Activated CD8-positive, alpha-beta memory T cell treated with anti-CD3 and anti-CD28 coated beads, Interleukin-2, amount 50 U/mL, for 4 hours (primary cell): ENCODE measurements at places on chromosomes 5 and 9.

- no peak for DNase-seq
These were observed 38.6 kb upstream of the GARNL3 start for GRCh38 chr9:127225801-127226625.

DNA sequence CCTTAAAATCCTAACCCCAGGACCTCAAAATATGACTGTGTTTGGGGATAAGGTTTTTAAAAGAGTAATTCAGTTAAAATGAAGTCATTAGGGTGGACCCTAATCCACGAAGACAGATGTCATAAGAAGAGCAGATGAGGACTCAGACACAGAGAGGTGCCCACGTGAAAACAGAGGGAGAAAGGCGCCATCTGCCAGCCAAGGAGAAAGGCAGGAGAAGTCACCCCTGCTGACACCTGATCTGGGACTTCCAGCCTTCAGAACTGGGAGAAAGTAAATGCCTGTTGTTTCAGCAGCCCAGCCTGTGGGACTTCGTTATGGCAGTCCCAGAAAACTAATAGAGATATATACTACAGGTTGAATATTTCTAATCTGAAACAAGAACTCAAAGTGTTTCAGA, 67.4 kb downstream of the ROR2 start:
- DNase-seq, result no peak

DNA sequence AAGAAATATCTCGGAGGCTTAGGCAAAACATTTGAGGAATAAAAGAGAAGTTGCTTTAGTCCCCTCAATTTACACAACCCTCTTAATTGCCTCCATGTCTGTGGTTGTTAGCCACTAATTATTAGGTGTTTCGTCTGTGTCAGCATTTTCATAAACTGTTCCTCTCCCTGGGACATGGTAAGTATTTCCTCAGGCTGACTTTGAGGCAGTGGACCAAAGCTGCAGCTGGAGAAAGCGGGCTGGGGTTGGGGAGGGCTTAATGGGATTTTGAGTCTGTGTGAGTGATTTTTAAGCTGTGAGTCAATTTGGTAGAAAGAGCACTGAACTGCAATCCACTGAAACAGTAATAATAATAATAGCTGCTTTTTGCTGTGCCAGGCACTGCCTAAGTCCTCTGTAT, 13.0 kb upstream of the TTC1 start:
- no peak for DNase-seq

GRCh38 chr5:39262981-39263380, 43.6 kb upstream of the FYB1 start:
- DNase-seq, result no peak

- DNase-seq, result no peak
These were observed 112.5 kb downstream of the HAPLN1 start for GRCh38 chr5:83608122-83608521.

DNA sequence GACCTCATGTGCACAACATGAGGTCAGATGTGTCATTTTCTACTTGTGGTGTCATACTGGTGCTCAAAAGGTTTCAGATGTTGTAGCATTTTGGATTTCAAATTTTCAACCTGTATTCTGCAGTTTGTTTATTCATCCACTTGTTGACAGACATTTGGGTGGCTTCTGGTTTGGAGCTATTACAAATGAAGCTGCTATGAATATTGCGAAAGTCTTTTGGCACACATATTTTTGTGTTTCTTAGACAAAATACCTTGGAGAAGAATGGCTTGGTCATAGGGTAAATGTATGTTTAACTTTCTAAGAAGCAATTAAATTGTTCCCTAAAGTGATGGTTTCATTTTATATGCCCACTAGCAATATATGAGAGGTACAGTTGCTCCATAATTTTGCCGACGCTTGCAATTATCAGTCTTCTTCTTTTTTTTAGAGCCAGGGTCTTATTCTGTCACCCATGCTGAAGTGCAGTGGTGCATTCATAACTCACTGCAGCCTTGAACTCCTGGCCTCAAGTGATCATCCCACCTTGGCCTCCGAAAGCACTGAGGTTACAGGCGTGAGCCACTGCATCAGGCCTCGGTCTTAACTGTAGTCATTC, 70.7 kb upstream of the TRPC7 start:
- DNase-seq, result no peak

DNA sequence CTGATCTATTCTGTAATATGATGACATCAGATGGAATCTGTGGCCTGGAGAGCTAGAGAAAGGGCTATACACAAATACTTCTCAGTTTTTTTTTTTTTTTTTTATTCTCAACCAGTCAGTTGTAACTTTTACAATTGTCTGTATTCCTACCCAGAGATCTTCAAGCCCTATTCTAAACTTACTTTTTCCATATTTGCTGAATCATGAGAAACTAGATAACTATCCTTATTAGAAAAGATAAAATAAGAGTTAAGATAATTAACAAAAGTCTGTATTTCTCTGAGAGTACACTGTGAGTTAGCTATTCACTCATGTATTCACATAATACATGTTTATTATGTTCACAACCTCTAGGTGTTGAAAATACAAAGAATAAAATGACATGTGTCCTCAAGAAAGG, 1575.9 kb downstream of the EFNA5 start:
- DNase-seq, result no peak

- no peak for DNase-seq
These were observed 21.5 kb downstream of the SECISBP2 start for GRCh38 chr9:89339807-89340206.

DNA sequence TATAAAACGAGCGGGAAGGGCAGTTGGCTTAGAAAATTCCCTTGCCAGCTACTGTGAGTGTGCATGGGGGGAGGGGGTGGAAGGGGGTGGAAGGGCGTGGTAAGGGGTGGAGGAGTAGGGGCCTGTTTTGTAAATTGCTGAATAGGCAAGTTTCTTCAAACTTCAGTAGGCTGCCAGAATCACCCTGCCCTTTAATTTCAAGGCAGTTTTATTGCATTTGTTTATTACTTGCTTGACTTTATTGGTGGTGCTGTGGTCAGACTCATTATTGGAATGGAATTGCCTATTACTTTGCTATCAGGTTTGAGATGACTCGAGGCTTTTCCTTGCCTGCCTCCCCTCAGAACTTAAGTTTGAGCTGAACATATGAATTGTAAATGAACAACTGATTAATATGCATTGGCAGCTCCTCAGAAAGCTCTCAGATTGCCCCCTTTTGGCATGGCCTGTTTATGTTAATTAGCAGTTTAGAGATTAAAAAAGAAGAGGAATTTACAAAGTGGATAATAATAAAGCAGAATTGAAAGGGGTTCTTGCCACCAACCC, 76.0 kb downstream of the SEMA6A start:
- no peak for DNase-seq

GRCh38 chr5:173859408-173860159, 28.6 kb upstream of the CPEB4 start:
- no peak for DNase-seq

DNA sequence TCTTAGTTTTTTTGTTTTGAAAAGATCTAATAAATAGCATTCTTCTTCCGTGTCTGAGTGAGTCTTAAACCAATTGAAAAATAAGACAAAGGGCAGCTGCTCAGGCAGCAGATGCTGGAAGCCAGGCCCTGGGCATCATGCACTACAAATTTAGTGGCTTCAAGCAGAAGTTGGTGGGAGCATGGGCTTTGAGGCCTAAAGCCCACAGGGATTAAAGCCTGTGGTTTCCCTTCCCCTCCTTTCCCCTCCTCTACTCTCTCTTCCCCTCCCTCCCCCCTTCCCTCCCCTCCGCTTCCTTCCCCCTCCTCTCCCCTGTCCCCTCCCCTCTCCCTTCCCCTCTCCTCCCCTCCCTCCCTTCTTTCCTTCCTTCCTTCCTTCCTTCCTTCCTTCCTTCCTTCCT, 20.1 kb upstream of the KIF4B start:
- DNase-seq, result no peak

- DNase-seq, result no peak
These were observed 120.1 kb upstream of the MYO10 start for GRCh38 chr5:17056141-17056631.

DNA sequence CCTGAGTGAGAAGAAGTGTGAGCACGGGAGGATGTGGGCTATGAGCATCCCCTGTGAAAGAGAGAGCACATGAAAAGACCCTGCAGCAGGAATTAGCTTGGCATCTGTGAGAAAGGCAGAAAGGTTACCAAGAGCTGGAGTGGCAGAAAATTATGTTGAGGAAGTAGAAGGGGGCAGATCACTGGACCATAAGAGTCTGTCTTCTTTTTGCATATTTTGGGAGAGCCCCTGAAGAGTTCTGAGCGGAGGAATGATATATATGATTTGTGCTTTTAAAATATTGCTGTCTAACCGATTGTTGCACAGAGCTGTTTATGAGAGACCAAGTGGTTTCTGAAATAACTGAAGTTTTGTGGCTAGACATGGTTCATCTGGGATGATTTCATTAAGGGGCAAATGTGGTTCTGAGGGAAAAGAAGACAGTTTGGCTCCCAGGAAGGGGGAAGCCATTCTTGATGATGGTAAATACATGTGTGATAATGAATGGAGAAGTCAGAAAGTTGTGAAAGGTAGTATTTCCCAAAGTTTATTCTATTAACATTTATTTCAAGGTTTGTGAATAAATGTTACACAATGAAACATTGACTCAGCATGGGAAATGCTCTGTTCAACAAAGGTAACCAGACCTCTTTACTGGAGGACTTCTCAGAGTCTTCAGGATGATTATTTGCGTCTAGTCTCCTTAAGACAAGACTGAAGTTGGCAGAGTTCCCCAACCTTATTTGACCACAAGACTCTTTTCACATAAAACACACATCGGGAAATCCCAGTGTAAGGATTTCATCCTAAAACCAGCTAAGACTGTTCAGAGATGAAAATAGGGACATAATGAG, 31.5 kb upstream of the ADRB2 start:
- DNase-seq, result no peak

DNA sequence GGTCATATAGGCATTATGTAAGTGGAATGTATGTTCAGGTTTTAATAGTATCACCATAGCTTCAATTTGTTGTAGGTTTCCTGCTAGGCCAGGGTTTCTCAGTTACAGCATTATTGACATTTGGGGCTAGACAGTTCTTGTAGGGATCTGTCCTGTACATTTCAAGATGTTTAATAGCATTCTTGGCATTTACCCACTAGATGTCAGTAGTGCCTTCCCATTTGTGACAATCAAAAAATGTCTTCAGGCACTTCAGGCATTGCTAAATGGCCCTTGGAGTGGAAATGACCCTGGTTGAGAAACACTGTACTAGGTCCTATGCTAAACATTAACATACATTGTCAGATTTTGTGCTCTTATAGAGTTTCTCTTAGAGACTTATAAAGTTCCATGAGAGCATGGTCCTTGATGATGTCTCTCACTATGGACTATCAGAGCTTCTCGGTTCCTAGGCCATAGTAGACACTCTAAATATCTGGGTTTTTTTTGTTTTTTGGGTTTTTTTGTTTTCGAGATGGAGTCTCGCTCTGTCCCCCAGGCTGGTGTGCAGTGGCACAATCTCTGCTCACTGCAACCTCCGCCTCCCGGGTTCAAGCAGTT, 1.4 kb downstream of the KIF20A start:
- DNase-seq, result no peak

GRCh38 chr5:73292816-73293459, 119.9 kb downstream of the TMEM174 start:
- DNase-seq, result no peak

GRCh38 chr5:123181394-123181801, 92.4 kb downstream of the PRDM6 start:
- no peak for DNase-seq

DNA sequence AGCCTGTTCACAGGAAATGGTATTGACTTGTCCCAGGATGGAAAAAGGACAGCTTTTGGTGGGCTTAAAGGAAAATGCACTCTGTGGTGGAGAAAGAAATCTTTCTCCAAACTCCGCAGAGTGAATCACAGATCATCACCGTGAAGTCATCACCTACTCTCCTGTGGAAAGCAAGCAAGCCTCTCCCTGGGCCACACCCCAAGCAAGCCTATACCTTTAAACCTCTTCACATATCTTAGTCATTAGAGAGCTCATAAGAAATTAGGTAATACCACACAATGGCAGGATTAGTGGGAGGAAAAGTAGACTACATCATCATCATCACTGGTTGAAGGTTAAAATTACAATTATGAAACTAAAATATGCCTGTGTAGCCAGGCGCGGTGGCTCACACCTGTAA, 23.2 kb downstream of the TLE1 start:
- no peak for DNase-seq

- DNase-seq, result no peak
These were observed 100.7 kb downstream of the ARHGEF28 start for GRCh38 chr5:73726606-73727231.

GRCh38 chr5:168960497-168960896, 340.4 kb downstream of the SLIT3 start:
- no peak for DNase-seq

DNA sequence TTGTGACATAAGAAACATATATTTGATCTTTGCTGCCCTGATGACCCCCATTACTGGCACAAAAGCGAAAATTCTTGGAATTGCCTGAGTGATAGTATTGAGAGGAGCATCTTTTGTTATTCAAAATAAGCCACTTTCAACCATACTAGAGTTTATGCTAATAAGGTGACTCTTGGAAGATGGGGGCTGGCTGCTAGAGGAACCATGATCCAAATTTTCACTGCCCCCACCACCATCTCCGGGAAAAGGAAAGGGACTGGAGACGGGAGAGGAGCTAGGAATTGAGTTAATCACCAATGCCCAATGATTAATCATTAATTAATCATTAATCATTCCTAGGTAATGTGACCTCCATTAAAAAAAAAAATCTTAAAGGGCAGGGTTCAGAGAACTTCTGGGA, 25.6 kb downstream of the FBXW11 start:
- no peak for DNase-seq

- DNase-seq, result no peak
These were observed 37.0 kb downstream of the MAMDC2 start for GRCh38 chr9:70080481-70081119.

DNA sequence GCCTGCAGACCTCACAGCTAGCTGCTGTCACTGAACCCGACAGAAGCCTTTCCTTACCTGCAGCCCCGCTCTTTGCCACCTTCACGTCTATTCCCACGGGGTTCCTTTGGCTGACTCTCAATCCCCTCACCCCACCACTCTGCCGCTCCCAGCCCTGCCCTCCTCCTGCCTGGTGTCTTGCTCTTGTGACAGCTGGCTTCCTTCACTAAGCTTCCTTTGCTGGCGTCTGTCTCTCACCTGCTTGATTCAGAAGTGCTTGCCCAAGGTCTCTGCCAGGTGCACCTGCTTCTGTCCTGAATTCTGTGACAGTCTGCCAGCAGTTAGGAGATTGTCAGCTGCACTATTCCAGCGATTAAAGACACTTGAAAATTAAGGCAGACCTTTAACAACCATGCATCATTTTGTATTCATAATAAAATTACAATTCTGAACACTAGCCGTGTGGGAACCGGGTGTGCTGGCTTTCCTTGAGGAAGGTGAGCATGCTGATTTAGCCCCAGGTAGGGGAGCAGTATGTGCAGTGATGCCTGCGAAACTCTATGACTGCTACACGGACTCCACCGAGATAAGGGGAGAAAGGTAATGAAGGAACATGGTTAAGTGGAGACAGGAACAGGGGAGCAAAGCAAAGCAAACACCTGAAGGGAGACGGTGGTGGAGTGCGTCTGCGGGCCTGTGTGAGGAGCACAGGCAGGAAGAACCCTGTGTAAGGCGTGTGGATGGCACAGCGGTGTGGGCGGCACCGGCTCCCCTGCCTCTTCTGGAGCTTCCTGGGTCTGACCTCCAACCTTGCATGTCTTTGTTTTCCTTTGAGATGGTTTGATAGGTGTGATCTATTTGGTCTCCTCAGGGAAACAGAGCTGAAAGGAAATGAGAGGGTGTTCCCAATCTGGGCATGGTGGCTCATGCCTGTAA, 80.1 kb upstream of the CACNA1B start:
- no peak for DNase-seq

- DNase-seq, result no peak
These were observed 64.6 kb upstream of the EPB41L4B start for GRCh38 chr9:109385499-109385898.
